T-helper 2 cell treated with Interferon-gamma antibody and Interleukin-4, amounts not matched to agents 5 μg/mL and 100 μg/mL, for 36 hours (primary cell): ENCODE measurements at places on chromosomes 16 and 17.

GRCh38 chr17:37098910-37099664 lies 150.3 kb downstream of the AATF start:
- DNase-seq, result no peak

- DNase-seq, result no peak
Observed at GRCh38 chr16:10750793-10751192, 7.2 kb downstream of the NUBP1 start.

DNA sequence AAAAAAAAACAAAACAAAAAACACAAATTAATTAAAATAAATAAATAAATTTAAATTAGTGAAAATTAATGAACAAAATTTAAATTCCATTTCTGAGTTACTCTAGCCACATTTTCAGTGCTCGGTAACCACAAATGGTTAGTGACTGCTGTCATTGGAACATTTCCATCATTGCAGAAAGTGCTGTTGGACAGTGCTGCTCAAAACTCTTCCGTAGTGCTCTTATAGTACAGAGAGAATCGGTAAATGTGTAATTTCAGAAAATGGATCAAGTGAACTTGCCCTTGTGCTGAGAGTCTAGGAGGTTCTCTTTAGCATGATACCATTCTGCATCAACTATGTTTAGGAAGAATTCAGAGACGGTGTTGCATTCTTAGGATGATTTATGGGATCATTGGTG lies 23.7 kb downstream of the ZNRF1 start:
- no peak for DNase-seq

- DNase-seq, result peak; percentile 74
Observed at GRCh38 chr17:65163990-65164495, 26.9 kb downstream of the RGS9 start.

DNA sequence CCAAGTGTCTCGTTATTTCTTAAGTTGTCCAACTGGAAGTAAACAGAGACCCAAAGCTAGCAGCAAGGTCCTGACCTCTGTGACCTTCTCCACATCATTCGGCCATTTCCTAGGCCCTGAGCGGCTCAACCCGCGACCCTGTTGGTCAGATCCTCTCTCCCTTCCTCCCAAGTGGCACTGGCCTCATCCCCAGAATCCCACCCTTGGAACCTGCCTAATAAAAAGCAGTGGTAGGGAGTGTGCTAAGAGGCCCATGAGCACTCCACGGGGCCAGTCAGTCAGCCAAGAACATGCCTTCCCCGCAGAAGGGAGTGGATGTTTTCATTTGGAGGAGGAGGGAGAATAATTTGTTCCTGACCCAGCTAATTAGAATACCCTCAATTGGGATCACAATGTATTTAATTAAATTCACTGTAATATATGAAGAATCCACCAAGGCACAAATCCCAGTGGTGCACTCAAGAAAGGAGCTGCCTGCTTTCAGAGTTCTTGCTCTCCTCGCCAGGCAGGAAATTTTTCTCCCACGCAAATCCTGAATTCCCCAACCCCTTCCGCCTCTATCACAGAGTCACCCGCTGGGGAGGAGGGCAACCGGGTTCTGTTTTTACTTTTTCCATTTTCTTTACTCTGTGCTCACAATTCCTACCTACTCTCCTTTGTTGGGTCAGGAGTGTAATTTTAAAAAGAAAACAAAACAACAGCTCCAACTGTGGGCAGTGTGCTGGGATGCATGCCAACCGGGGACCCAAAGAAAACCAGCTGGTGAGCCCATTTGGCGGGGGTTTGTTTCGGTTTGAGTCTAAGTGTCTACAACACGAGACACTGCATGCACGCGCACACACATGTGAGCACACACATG lies 153.4 kb downstream of the ZFHX3 start:
- DNase-seq, result no peak

GRCh38 chr17:8152112-8152775 lies at the start of gene PER1:
TSS of gene PER1 (minus strand) at chr17:8152404. CDS start at chr17:8150706, 1,698 bp downstream.
- peak; percentile 93 for DNase-seq

DNA sequence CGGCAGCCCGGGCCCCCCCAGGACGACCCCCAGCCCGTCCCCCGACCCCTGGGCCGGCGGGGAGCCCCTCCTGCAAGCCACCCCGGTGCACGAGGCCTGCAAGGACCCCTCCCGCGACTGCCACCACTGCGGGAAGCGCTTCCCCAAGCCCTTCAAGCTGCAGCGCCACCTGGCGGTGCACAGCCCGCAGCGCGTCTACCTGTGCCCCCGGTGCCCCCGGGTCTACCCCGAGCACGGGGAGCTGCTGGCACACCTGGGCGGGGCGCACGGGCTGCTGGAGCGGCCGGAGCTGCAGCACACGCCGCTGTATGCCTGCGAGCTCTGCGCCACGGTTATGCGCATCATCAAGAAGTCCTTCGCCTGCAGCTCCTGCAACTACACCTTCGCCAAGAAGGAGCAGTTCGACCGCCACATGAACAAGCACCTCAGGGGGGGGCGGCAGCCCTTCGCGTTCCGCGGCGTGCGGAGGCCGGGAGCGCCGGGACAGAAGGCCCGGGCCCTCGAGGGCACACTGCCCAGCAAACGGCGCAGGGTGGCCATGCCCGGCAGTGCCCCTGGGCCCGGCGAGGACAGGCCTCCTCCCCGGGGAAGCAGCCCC lies 15.6 kb upstream of the ZFPM1 start:
- peak; percentile 45 for DNase-seq

DNA sequence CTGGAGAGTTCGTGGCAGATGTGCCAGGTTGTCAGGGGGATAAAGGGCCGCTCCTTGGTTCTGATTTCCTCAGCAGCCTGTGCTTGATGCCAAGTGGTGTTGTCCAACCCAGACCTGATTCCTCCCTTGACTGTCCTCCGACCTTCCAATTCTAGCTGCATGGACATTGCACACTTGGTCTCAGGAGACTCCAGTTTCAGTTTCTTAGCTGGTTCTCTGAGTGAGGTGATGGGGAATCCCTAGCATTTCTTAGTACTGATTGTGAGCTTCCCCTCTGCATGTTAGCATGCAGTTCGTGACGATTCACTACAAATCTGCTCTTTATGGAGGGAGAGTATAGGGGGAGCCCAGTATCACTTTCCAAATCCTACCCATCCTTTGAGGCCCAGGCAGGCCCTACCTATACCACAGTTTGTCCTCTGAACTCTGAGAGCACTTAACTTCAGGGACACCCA lies 12.4 kb upstream of the CCR7 start:
- DNase-seq, result peak; percentile 51
